ENCODE measurements at places on chromosomes 7 and 10. TPM values are rescaled to one million over a fixed set of nuclear protein-coding genes. Genes with fewer than 3 reads are reported as not detected.

LAMB4 gene
- total RNA-seq: not detected

PALD1 gene
- total RNA-seq: 0.38 TPM

TASOR2 gene
- total RNA-seq: 73.2 TPM

SLC26A3 gene
- total RNA-seq: not detected

- no peak for DNase-seq
Observed at GRCh38 chr7:41336981-41337380, 365.9 kb downstream of the INHBA start.

DNA sequence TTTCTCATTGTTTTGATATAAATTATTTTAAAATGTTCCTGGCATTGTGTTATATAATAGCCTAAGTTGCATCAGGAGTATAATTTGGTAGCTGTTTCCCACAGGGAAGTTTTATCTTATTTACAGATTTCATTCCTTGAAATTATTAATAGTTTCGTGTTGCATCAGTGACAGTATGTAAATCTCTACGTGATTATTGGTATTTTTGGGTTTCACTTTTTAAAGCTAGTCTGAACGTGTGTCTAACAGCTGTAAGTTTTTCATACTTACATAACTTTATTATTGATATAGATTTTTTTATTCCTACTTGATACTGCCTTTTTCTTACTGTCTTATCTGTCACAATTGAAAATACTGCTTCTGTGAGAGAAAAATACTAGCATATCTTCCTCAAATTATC is 167.9 kb downstream of the PHF14 start:
- no peak for DNase-seq

DNA sequence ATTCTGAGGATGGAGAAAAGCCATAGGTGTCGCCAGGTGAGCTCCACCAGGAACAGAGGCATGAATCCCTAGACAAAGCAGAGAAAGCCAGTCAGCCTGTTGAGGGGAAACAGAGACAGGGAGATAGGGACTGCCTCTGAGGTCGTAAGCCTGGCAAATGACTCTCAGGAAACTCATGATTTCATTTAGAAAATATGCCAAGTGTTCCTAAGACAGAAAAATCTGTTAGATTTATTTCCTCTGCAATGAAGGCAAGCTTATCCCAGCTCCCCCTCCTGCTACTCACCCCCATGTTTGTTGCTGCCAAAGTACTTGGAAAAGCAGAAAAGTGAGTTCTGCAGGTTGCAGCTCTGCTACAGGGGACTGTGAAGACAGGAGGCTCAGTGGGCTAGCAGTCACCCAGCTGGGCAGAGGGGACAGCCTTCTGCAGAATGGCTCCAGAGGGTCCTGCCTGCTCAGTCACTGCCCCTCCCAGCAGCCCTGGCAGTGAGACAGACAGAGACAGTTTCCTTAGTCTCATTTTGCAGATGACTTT is 184.3 kb downstream of the ADRA2A start:
- DNase-seq: no peak

- no peak for DNase-seq
Observed at GRCh38 chr10:95229724-95230627, 35.9 kb downstream of the ACSM6 start.

GRCh38 chr10:31116226-31116625 is 84.6 kb upstream of the ZNF438 start:
- no peak for DNase-seq

DNA sequence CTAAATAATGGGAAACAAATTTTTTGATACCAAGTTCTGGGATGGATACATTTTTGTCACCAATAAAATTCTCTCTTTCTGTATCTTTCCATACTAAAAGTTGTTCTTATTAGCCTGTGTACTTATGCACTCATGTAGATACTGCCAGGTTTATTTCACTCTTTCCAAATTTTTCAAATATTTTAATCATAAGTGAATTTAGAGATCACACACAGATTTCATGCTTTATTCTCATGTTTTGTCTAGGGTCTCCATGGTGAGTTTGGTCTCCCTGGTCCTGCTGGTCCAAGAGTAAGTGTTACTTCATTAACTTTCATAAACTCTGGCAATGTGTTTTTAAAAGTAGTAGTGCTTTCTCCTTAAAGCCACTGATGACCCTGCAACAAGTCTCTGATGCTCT is 20.3 kb downstream of the COL1A2 start:
- no peak for DNase-seq
